Left colon (tissue), 2 donors: ENCODE measurements at places on chromosomes 5 and 9. TPM values are rescaled to one million over a fixed set of nuclear protein-coding genes. Genes with fewer than 3 reads are reported as not detected.

DNA sequence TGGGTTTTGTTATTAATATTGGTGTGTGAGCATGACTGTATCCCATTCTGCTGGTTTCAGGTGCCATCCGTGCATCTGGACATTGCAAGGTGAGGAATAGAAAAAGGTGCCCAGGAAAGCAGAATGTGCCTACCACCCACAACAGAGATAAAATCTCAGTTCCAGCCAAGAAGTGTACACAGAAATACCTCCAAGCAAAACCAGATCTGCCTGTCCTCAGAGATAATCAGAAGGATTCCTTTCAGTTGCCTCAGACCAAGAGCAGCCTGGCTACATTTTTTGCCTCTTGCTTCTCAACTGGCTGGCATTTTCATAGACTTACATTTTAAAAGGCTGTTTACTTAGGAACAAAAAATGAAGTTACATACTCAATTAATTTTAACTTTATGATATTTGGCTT, 12.1 kb upstream of the ABLIM3 start:
- no peak for DNase-seq

GRCh38 chr5:82332064-82332855, 54.1 kb upstream of the RPS23 start:
- DNase-seq: no peak

Gene ACOT12
- not detected for total RNA-seq

Gene IFNB1
- total RNA-seq: not detected

Gene HTR4
- 12.2 TPM for total RNA-seq

Gene CD72
- 1.2 TPM for total RNA-seq

DNA sequence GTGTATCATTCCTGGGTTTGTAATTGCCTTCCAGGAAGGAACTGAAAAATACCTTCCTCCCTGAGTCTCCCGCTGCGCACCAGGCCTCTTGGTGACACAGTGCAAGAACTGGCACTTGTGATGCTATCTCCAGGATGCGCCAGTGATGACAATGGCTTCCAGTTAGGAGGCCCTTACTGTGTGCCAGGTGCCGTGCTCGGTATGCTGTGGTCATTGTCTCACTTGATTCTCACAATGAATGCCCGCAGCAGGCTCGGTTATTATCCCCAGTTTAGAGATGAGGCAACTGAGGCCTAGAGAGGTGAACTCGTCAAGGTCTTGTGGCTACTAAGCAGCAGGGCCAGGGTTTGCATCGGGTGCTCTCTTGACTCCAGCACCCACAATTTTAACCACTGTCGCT, 31.5 kb upstream of the SLC2A8 start:
- DNase-seq: no peak

DNA sequence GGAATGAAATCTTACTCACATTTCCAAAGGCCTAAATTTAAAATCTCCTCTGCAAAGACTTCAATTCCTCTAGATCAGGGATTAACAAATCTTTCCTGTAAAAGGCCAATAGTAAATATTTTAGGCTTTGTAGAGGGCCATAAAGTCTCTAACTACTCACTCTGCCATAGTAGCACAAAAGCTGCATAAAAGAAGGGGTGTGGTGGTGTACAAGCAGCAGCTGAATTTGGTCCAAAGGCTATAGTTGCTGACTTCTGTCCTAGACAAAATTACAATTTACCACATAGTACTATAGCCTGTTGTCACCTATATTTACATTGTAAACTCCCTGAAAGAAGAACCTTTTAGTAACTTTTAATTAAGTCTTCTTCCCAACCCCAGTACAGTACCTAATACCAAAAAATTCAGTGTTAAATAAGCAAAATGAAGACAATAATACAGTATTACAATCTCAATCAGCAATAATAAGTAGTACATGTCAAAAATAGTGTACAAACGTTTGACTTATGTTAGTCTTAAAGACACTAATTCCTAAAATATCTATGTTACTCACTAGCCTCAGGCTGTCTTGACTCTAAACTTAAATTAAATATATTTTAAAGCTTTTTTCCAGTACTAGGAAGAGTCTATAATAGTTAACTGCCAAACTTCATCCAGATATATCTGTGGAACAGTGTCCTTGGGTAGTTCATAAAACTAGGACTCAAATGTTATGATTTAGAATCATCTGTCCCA, 6.9 kb downstream of the CETN3 start:
- DNase-seq: no peak

DNA sequence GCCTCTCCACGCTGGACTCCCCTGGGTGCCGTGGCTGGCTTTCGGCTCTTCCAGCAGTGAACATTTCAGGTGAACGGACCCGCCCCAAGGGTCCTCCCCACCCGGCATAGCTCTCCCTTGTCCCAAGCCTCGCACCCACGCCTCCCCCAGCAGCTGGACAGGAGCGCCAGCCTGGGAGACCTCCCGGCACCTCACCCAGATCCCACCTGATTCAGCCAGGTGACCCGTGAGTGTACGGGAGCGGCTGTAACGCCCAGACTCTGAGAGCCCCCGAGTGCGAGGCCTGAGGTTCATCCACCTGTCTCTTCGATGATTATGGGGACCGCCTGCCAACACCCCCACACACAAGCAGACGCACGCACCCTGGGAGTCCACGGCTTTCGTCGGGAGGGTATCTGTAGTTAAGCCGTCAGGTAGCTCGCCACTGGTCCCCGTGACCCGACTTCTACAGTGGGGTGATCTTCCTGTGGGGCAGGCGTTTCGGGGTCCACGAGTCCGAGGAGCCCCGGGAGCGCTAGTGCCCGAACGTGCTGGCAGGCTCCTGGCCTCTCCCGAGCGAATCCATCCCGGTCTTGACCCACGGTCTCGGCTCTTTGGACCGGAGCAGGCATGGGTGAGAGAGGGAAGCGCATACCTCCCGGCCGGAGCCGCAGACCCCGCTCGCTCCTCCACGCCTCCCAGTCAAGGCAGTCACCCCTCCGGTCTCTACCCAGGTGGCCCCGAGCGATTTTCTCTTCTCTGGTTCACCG, 14.9 kb downstream of the TRIM7 start:
- DNase-seq: no peak

DNA sequence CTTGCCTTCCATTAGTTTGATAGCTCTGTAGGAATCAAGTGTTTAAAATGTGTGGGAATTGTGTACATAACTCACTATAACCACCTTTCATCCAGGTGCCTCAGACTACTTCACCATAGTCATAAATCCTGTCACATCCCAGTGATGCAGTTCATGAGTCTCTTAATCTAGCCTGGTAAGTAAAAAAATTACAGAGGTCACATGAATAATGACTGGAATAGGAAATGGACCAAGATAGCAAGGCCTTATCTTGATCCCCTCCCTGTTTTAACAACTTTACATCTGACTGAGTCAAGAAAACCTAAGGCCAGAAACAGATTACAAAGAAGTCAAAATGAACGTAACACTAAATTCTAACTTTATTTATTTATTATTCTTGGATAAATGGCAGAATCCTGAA, 1.5 kb upstream of the RNF145 start:
- no peak for DNase-seq

- no peak for DNase-seq
These were observed 25.7 kb upstream of the KCNV2 start for GRCh38 chr9:2691626-2692025.

GRCh38 chr9:124764774-124765438, 6.2 kb downstream of the NR6A1 start:
- DNase-seq: no peak

DNA sequence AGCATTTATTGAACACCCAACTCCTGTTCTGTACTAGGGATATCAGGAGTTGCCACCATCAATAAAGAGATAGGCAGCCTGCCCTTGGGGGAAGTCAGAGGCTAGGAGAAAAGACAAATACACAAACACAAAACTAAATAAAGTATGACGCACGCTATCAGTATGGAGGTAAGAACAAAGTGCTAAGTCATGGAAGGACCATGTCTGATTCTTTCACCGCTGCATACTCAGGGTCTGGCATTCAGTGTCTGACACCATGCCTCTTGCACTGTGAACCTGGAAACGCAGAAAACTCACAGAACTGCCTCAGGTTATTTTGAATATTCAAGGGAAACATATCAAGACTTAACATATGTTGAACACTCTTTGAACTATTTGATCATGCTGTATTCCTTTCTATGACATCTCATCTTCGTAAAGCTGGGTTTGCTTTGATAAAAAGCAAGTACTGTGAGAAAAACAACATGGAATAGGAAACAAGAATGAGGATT, 65.3 kb downstream of the ADAMTSL1 start:
- DNase-seq: no peak

- no peak for DNase-seq
These were observed 57.4 kb downstream of the ROPN1L start for GRCh38 chr5:10499066-10499465.

- no peak for DNase-seq
These were observed 19.6 kb downstream of the PPARGC1B start for GRCh38 chr5:149749481-149750365.

DNA sequence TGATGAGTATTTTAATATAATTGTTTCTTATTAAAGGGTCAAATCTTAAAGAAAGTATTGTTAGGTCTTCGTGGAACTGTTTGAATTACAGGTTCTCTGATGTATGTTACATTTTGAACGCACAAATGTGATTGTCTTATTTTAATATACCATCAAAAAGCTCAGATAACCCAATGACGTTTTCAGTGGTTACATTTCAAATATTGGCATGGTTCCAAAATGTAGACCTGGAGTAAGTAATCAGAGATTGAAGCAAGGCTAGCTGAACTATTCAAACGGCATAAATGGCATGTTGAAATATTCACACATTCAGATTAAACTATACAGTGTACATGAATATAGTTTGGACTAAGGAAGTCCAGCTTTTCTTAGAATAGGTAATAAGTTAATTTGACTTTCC, 281.7 kb upstream of the EFNA5 start:
- DNase-seq: no peak

Gene JMY
- total RNA-seq: 9.2 TPM
